Small intestine (tissue), 16 donors: ENCODE measurements at places on chromosomes 3 and 15.
A peak's percentile ranks its signal among the peaks of the same experiment; 100 is the strongest.

DNA sequence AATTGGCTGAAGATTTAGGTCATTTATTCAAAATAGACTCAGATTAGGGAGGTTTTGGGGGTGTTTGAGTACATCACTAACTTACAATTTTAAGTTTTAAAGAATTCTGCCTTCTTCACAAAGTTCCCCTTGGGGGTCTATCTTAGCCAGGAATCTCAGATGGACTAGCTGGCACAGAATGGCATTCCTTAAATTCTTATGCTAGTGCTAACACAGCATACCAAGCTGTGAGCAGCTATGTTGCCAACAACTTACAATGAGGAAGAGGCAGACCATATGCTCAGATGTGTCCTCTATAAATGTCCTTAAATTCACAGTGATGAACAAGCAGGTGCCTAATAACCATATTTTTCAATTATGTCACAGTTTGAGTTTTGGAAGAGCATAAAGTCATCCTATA, 60.9 kb upstream of the NPHP3 start:
- no peak for DNase-seq

DNA sequence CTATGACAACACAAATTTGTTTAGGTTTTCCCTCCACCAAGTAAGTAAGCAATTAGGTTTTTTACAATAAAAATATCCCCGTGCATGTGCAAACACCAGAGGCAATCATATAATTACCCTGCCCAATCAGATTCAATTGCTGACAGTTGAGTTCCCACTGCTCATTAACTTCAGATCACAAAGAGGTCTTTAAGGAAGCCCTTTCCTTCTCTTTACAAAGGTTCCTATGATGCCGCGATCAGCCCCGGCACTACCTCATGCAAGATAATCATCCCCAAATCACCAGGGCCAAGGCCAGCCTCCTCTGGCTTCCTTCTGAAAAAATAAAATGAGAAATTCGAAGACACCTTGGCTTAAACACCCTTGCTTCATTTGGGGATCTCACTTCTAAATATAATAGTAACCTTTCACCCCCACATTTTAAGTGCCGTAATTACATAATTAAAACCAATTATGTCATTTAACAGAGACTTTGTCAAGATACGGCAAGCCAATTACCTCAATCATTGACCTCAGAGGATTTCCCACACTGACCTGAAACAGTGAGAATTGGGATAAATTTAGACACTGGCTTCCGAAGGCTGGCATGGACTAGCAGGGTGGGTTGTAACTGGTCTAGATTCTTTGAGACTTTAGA, 121.3 kb upstream of the WNT5A start:
- no peak for DNase-seq

GRCh38 chr3:123583561-123583960, 1.3 kb downstream of the HACD2 start:
- no peak for DNase-seq

DNA sequence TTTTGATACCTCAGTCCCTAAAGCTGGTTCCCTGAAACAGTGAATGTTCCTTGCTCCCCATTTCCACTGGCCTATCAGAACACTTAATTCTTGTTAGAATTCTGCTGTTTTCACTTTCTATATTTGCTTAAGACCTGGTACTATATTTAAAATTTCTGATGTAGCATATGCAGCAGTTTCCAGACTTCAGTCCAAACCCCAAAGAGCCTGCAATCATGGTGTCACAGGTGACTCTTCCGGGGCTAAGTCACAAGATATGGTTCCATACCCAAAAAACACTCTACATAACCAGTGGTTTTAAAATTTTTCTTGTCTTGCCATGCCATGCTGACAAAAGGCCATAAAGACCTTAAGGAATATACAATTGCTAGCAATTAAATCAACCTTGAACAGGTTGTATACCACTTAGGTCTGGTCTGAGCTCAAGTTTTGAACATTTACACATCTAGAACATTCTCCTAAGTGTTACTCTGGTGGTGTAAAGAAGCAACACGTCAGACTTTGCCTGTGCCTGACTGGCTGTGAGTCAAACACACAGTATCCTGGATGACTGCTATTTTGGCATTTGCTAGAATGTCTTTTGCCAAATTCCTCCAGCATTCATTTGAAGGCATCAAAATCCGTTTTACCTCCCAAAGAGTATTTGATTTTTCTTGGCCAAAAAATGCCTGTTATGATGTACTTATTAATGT, 160.0 kb downstream of the FRMD5 start:
- DNase-seq = no peak

DNA sequence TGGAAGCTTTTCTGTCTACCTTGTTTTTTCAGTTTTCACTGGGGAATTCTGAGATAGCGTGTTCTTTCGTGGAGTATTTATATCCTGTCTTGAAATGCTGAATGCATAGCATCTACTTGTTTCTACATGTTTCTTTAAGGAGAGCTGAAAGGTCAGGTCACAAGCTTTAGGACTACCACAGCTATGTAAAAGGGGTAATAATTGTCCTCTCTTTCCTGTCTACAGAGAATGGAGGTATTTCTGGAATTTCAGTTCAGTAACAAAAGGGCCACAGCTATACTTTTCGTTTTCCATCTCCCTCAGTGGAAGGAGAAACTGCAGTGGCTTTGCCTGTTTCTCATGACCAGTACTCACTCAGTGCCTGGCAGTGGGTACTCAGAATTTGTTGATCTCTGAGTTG, 4.7 kb downstream of the INAFM2 start:
- no peak for DNase-seq

- no peak for DNase-seq
These were observed 144.2 kb upstream of the BNIP2 start for GRCh38 chr15:59833366-59833765.

- no peak for DNase-seq
These were observed 25.2 kb upstream of the CCDC39 start for GRCh38 chr3:180704532-180704931.

DNA sequence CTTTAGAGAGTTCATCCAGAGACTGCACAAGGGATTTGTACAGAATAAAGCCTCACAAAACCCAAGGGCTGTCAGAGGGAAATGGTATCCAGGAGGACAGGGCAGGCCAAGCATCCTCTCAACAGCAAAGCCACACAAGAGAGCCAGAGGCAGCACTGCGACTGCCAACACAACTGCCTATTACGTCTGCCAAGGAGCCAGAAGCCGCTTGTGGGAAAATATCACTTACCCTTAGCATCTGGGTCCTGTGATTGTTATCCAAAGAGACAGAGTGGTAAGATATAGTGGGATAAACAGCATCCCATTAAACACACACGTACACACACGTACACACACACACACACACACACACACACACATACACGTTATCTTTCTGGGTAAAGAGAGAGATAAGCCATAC, 618.3 kb upstream of the AGTR1 start:
- DNase-seq = no peak

DNA sequence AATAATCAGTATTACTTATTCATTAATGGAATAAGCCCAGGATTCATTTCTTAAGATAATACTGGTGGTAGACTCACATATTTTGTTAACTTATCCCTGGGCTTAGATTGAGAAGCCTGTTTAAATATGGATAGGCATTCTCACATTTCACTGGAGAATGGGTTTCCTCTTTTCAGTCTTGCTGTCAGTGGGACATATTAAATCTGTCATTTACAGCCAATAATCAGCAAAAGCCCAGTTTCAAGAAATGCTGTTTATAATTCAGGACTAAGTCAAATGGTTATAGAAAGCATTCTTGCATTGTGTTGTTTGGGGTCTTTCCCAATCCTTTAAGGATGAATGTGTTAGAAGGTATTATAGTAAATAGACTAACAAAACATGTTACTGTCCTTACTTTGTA, 143.7 kb upstream of the NAALADL2 start:
- DNase-seq = no peak

- no peak for DNase-seq
These were observed 18.4 kb downstream of the GCSAM start for GRCh38 chr3:112114576-112115160.

- DNase-seq = no peak
These were observed 6.2 kb downstream of the ETV5 start for GRCh38 chr3:186102687-186103086.

GRCh38 chr3:121649645-121650044, 11.1 kb downstream of the HCLS1 start:
- DNase-seq = no peak

DNA sequence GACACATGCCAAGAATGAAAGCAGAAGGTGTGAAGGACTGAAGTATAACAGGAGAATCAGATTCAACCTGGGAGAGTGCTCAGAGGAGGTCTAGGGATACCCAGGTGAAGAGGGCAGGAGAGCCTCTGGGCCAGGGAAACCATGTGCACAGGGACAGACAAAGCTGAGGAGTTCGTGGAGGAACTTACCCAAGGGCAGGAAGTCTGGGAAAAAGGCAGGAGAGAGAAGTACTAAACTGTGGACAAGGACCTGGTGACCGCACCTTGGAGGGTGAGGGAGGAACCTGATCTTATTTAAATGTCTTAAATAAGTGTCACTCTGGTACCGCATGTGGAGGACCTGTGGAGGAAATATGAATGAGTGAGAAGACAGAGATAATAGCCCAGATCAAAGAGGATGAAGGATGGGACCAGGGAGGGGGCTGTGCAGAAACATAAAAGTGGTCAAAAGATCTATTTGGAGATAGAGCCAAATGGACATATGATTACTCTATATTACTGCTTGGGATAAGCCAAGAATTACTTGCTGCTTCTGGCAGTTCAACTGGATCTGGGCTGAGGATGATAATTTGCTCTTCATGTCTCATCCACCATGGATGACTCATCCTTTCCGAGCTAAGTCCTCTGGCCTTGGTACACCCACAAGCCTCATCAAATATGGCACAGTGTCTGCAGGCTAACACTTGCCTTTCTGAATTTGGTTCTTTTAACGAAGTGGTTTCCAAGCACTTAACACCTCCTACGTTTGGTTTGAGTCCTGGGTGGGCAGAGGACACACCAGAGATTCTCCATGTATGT, 116.9 kb upstream of the NMNAT3 start:
- DNase-seq = no peak

- DNase-seq = peak; percentile 78
These were observed 1.3 kb downstream of the MAGI1 start for GRCh38 chr3:66037330-66037985.

DNA sequence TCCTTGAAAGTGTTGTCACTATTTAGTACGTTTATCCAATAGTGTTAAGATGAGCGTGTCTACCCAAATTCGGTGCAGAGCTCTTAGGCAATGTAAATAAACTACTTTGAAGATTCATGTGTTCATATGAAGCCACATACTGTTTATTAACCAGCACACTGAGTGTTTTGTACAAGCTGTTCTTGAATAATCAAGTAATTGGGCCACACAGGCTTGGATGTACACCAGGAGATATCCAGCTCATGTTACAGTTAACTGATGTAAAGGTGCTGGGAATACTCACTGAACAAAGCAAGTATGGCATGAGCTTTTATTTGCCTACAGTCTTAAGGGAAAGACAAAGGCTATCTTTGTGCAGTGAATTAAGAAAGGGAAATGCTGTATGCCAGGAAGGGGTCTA, 632 bp upstream of the DHX36 start:
- DNase-seq = no peak

- peak; percentile 25 for DNase-seq
These were observed 1.0 kb downstream of the SNX1 start for GRCh38 chr15:64096668-64097384.

GRCh38 chr15:42503825-42504224, 8.4 kb downstream of the SNAP23 start:
- DNase-seq = no peak
